ENCODE measurements at places on chromosomes 6 and 20. TPM values are rescaled to one million over a fixed set of nuclear protein-coding genes. Genes with fewer than 3 reads are reported as not detected.

The RNF8 gene
- 12.6 TPM for total RNA-seq

The RRAGD gene
- 3.1 TPM for total RNA-seq

The THEMIS gene
- total RNA-seq, result not detected

The SLC22A2 gene
- total RNA-seq, result not detected
